Peyer's patch (tissue), 4 donors: ENCODE measurements at places on chromosomes 7 and 10.

- no peaks in the 10 kb centered on the region for H3K36me3 ChIP-seq
- no peak for DNase-seq
- H3K4me1 ChIP-seq, result no peaks in the 10 kb centered on the region
- H3K27me3 ChIP-seq, result no peaks in the 10 kb centered on the region
- no peak overlapping the region for H3K4me3 ChIP-seq
- no peak overlapping the region for H3K27ac ChIP-seq
Observed at GRCh38 chr7:40800771-40801170, 666.0 kb downstream of the SUGCT start.

- peaks cover 5% of the 10 kb centered on the region for H3K4me1 ChIP-seq
- H3K4me3 ChIP-seq, result no peak overlapping the region
- H3K27me3 ChIP-seq, result no peaks in the 10 kb centered on the region
- DNase-seq, result no peak
- no peak overlapping the region for H3K27ac ChIP-seq
- H3K36me3 ChIP-seq, result no peaks in the 10 kb centered on the region
Observed at GRCh38 chr10:77715088-77715487, 77.5 kb upstream of the KCNMA1 start.

DNA sequence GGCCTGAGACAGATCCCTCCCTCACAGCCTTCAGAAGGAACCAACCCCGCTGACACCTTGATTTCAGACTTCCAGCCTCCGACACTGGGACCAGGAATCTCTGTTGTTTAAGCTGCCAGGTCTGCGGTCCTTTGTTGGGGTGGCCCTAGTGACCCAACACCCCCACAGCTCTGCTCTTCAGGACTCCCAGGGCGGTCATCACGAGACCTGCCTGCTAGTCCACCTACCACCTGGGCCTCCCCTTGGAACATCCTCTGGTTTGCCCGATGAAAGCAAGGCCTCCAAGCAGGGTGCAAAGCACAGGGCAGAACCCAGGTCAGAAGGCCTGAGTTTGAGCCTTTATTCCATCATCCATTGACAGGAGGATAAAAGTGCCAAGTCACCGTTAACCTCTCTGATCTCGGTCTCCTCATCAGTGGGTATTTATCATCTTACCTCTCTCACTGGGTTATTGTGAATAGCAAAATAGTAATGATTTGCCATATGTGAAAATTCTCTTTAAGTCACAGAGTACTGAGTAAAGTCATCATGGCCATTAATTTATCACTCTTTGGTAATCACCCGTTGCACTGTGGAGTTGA is 16.9 kb upstream of the SMARCD3 start:
- H3K36me3 ChIP-seq, result no peaks in the 10 kb centered on the region
- H3K4me3 ChIP-seq, result no peak overlapping the region
- no peaks in the 10 kb centered on the region for H3K27me3 ChIP-seq

GRCh38 chr7:135977742-135978066 is 545 bp upstream of the MTPN start:
- H3K27me3 ChIP-seq, result no peaks in the 10 kb centered on the region
- H3K4me1 ChIP-seq, result peaks cover 27% of the 10 kb centered on the region
- no peak for DNase-seq
